Caco-2 (cell line): ENCODE measurements at places on chromosomes 3 and 15. TPM values are rescaled to one million over a fixed set of nuclear protein-coding genes. Genes with fewer than 3 reads are reported as not detected.

The SNTN gene
- not detected in 2 replicates for total RNA-seq

The HHATL gene
- not detected in 2 replicates for total RNA-seq

The GOLGA8J gene
- total RNA-seq: not detected in 2 replicates

The LRRIQ4 gene
- not detected in 2 replicates for total RNA-seq

The ZBTB20 gene
- total RNA-seq: 12.8 and 16.5 TPM in 2 replicates

The CGNL1 gene
- 8.3 and 9.4 TPM in 2 replicates for total RNA-seq

The CDHR4 gene
- not detected in 2 replicates for total RNA-seq

The CMTM8 gene
- total RNA-seq: 28.2 and 28.5 TPM in 2 replicates
